ENCODE measurements at places on chromosomes 11 and 22.

- no peak for DNase-seq
These were observed 173.4 kb downstream of the NCAM1 start for GRCh38 chr11:113134626-113135025.

GRCh38 chr11:68398995-68399851 lies 61.3 kb upstream of the PPP6R3 start:
- no peak for DNase-seq

DNA sequence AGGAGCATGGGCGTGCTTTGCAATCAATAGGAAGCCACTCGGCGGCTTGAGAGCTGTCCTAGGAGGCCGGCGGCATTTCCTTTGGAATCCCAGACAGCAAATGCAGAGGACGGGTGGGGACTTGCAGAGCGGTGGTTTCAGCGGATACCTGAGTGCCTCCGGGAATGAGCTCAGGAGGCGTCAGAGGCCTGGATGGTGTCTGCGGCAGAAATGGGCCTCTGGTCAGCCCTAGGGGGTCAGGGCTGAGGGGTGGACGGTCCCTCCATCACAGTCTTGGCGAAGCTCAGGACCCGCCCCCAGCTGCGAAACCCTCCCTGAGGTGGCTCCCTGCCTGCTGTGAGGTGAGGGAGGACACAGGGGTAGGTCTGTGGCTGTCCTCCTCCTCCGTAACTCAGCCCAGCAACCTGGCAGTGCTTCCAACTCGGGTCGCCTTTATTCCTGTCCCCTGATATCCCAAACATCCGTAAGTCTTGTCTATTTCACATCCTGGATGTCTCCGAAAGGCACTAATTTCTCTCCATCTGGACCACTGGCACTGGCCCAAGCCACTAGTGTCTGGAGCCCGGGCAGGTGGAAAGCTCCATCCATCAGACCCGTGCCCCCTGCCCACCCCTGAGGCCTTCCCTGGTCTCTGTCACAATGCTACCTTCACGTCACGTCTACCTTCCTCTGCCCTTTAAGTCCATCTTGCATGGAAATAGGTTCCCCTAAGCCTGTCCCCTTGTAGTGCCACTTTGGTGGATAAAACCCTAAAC lies 686.6 kb downstream of the BRD1 start:
- DNase-seq, result no peak

DNA sequence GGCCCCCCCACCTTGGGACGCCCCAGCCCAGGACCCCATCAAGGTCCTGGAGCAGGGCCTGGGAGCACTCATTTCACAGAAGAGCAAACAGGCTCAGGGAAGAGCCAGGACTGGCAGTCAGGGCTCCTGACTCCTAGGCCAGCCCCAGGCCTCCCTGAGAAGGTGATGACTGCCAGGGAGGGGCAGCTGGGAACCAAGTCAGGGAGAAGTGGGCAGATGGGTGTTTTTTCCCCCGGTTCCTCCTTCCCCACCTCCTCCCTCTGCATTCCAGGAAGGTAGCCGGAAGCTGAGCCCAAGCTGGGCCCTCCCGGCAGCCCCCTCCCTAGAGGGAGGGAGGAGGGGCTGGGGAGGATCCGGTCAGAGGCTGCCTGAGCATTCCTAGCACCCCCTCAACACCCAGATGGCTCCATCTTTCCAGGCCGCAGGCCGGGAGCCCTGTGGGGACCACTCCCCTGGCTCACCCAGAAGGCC lies 19.6 kb downstream of the MYRF start:
- DNase-seq, result no peak

DNA sequence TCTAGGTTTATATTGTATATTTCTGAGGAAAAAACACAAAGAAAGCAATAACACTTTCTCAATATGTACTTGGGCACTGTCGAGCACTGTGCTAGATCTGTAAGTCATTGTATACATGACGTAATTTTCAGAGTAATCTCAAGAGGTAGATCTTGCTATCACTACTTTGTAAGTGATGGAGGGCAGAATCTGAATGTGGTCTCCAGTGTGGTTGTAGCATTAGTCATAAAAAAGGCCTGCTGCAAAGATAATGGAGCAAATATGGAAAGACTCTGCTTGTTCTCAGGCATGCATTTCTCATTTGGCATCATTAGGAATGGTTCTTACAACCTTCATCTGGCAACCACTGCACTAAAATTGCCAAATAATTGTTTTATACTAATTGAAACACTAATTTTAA lies 419.8 kb upstream of the CCDC179 start:
- no peak for DNase-seq

GRCh38 chr22:30041881-30042280 lies 38.4 kb upstream of the HORMAD2 start:
- no peak for DNase-seq

GRCh38 chr11:63530021-63530420 lies 6.6 kb upstream of the PLAAT4 start:
- no peak for DNase-seq

DNA sequence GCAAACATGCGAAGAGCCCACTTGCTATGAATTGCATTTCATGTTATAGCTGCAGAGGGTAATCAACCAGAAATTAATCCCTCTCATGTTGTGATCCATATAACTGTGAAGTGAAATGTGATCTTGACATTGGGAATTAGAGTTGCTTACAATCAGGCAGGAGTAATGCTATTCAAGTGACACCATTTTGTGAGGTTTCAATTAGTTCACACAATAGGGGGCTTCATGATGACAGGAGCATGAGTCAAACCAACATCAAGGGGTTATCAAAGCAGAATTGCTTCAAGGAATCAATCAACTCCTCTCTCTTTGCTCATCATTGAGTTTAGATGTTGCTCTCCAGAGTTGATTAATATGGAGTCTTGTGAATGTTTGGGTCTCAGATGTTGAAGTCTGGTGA lies 1585.2 kb upstream of the TENM4 start:
- DNase-seq, result no peak

DNA sequence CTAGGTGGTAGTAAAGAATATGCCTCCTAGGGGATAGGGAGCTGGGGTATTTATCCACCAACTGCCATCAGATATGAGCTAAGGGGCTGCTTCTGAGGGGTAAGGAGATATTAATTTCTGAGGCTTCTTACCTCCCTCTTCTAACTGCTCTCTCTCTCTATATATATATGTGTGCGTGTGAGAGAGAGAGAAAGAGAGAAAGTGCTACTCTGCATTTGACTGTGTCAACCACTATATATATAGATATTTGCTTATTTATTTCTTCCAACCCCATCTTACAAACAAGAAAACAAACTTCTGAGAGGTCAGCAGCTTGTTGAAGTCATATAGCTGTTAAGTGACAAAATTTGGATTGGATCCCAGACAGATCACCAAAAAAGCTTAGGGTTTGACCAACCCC lies 5.9 kb upstream of the HEPACAM start:
- DNase-seq, result no peak

DNA sequence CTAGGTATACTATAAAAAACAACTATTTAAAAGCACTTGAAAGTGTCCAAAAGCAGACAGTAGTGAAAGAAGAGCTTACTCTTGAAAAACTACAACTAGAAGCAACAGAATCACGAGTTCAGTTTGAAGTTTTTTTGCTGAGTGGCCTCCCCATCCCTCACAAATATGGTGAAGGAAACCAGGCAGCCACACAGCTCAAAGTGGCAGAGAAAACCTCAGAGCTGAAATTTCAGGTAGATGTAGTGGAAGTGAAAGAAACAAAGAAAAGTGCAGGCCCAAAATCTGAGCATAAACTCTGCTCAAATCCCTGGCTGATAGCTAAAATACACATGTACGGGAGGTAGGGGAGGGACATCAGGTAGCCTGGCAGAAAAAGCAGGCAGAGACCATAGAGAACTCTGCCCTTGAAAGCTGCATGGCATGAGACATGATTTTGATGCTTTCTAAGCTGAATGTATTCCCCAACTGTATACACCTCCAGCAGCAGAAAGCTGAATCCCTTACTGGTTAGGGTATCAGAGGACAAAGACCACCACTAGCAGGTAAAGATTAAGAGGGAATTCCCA lies 12.1 kb downstream of the BTBD10 start:
- no peak for DNase-seq

- no peak for DNase-seq
These were observed 160.4 kb downstream of the INSC start for GRCh38 chr11:15275141-15275540.

DNA sequence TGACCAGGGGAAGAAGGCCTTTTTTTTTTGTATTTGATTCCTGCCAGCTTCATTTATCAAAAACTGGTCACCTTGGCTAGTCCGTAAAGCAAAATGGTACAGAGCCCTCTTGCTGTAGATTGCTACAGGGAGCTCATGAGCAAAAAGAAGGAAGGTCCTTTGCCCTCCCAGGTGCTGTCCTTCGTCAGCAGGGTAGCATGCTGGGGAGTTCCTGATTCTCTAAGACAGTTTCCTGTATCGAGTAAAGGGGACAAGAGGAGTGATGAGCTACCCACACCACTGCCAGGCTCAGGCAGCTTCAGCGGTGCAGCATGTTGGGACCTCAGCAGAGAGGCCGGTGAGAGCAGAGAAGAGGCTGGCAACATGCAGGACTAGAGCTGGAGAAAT lies 67.8 kb upstream of the CSNK2A3 start:
- no peak for DNase-seq

GRCh38 chr11:80194016-80194415 lies 753.2 kb upstream of the TENM4 start:
- no peak for DNase-seq

GRCh38 chr11:130050257-130050656 lies 19.4 kb upstream of the APLP2 start:
- DNase-seq, result no peak

GRCh38 chr22:19516378-19517170 lies 7.6 kb downstream of the CLDN5 start:
- no peak for DNase-seq

Measured in CD4-positive, alpha-beta memory T cell (primary cell).